ENCODE measurements at places on chromosomes 5 and 9. TPM values are rescaled to one million over a fixed set of nuclear protein-coding genes. Genes with fewer than 3 reads are reported as not detected.

The FCN2 gene
- total RNA-seq, result not detected

GRCh38 chr5:126961702-126962101 is 68.7 kb downstream of the MARCHF3 start:
- H3K27ac ChIP-seq, result peak overlapping the region; percentile 54
- peaks cover 24% of the 10 kb centered on the region for H3K4me1 ChIP-seq
- no peak overlapping the region for H3K4me3 ChIP-seq
- H3K27me3 ChIP-seq, result no peaks in the 10 kb centered on the region

The GRIA1 gene
- 0.76 TPM for total RNA-seq

GRCh38 chr9:127863191-127863621 is 8.7 kb upstream of the ENG start:
- H3K36me3 ChIP-seq, result no peaks in the 10 kb centered on the region
- no peaks in the 10 kb centered on the region for H3K27me3 ChIP-seq
- peak overlapping the region; percentile 60 for H3K27ac ChIP-seq
- H3K4me1 ChIP-seq, result 0 out of 2 replicates have a peak, but pooled peaks cover under 1% of the 10 kb centered on the region
- DNase-seq, result no peak

DNA sequence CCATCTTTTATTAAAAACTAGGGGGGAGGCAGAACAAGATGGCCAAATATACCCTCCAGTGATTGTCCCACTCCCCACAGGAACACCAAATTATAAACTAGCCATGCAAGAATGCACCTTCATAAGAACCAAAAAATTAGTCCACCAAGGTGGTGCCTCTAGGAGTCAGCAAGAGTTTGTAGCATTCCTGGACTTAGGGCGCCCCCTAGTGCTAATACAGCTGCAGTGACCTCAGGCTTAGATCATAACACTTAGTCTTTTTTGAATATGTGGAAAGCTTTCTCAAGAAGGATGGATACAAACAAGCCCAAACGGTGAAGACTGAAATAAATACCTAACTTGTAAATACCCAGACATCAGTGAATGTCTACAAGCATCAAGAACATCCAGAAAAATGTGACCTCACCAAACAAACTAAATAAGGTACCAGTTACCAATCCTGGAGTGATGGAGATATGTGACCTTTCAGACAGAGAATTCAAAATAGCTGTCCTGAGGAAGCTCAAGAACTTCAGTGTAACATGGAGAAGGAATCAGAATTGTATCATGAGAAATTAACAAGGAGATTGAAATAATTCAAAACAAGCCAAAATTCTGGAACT is 19.3 kb downstream of the PPIP5K2 start:
- H3K36me3 ChIP-seq, result peaks cover 36% of the 10 kb centered on the region
- no peaks in the 10 kb centered on the region for H3K4me1 ChIP-seq
- no peaks in the 10 kb centered on the region for H3K27me3 ChIP-seq
- H3K4me3 ChIP-seq, result no peak overlapping the region

DNA sequence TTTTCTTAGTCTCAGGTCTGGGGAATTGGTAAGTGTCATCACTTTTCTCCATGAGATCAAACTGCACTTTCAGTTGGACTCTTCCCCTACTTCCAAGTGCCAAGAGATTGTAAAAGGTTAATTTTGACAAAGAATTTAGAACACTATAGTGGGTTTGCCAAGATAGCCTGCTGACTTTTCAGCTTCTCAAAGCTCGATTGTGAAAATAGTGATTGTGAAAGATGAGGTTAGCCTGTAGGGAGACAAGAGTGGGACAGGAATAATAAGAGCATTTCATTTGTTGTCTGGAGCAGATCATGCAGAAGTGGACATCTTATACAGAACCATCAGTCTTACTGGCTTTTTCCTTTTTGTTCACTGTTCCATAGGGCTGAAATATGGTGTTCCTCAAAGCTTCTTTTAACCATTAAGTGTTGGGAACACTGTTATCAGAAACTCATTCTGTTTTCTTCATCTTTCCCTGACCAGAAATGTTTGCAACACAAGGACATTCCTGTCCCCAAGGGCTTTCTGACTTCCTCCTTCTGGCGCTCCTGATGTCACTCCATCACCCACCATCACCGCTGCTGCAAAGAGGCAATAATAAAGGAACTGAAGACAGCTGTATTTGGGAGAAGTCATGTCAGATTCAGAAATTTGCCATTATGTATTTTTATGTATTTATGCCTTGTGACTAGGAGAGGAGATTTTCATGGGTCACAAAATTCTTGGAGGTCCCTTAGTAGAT is 11.6 kb upstream of the SPTAN1 start:
- no peaks in the 10 kb centered on the region for H3K27me3 ChIP-seq
- DNase-seq, result no peak
- no peaks in the 10 kb centered on the region for H3K4me1 ChIP-seq
- no peak overlapping the region for H3K27ac ChIP-seq
- H3K4me3 ChIP-seq, result no peak overlapping the region
- peaks cover 25% of the 10 kb centered on the region for H3K36me3 ChIP-seq

The FBP1 gene
- total RNA-seq, result 5.7 TPM

The DPH7 gene
- total RNA-seq, result 40.3 TPM

The SOX30 gene
- total RNA-seq, result 0.41 TPM

DNA sequence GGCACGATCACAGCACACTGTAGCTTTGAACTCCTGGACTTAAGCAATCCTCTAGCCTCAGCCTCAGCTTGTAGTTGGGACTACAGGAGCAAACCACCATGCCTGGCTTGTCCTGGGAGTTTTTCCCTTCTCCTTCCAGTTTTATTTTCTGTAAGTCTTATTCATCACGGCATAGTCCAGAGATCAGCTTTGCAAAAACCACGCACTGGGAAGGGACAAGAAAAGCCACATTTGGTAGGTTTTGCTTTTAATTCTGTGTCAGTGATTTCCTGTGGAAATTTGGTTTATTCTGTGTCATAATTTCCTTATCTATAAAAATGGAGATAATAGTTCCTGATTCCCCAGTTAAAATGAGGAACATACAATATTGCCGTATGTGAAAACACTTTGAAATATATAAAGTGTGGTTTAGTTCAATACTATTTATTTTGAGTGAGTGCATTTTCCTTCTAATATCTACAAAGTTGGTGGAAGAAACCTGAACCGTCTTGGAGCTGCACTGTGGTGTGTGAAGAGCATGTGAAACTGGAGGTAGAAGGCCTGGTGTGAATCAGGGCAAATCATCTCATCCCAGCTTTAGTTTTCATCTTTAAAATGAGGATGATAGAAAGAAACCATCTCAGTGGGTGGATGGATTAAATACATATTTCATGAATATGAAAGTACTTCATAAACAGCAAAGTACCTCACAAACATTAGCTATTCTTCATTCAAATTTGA is 92.8 kb upstream of the ELL2 start:
- no peaks in the 10 kb centered on the region for H3K27me3 ChIP-seq
- no peak overlapping the region for H3K4me3 ChIP-seq
- DNase-seq, result no peak
- H3K27ac ChIP-seq, result no peak overlapping the region
- peaks cover 12% of the 10 kb centered on the region for H3K4me1 ChIP-seq
- no peaks in the 10 kb centered on the region for H3K36me3 ChIP-seq

DNA sequence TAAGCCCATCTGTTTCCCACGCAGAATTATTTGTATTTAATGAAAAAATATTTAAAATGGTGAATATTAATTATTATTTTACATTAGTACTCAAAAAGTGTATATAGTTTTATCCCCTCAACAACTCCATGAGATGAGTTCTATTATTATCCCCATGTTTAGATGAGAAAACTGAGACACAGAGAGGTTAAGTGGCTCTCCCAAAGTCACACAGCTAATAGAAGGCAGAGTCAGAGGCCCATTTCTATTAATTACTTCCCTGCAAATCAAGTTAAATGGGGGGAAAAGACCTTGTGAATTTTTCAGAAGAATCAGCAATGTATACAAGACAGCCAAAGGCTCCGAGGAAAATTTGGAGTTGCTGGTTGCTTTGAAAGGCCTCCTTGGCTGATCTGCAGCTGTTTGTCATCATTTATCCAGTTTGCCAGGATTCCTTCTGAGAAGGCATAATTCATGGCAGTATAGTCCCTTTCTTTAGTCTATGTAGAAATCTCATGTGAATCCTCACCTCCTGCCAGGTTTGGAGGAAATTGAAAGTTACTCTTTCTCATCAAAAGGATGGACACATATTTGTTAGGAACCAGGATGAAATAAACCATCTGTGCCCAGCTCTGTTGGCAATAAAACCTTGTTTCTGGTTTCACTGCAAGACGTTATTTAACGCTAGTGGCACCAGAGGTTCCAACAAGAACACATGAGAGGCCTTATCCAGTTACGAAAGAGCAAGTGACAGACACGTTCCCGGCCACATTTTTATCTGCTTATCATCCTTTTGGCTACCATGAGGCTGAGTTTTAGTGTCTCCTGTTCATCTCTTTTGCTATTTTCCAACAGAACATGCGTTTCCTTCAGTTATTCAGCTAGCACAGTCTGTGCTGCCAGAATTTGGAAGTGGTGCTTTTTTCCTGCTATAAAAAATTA is 621 bp downstream of the FYB1 start:
- H3K4me1 ChIP-seq, result peaks cover 5% of the 10 kb centered on the region
- no peaks in the 10 kb centered on the region for H3K36me3 ChIP-seq
- no peak for DNase-seq

GRCh38 chr5:176647030-176647842 is at the start of gene TSPAN17:
Gene TSPAN17 (plus strand): TSS chr5:176647484. CDS start chr5:176647616, 132 bp downstream.
- peaks cover 45% of the 10 kb centered on the region for H3K4me1 ChIP-seq
- DNase-seq, result peak; percentile 100
- peak within 1 kb of the TSS; percentile 81 for H3K4me3 ChIP-seq
- H3K27ac ChIP-seq, result peak within 1 kb of the TSS; percentile 90
- H3K36me3 ChIP-seq, result no peaks in the 10 kb centered on the region
- H3K27me3 ChIP-seq, result no peaks in the 10 kb centered on the region

- H3K27ac ChIP-seq, result no peak overlapping the region
- no peak for DNase-seq
- no peak overlapping the region for H3K4me3 ChIP-seq
- H3K4me1 ChIP-seq, result peaks cover 23% of the 10 kb centered on the region
- no peaks in the 10 kb centered on the region for H3K27me3 ChIP-seq
Observed at GRCh38 chr9:133463864-133464615, 4.3 kb downstream of the CACFD1 start.

GRCh38 chr5:171612749-171613148 is 172.9 kb upstream of the SMIM23 start:
- peaks cover 5% of the 10 kb centered on the region for H3K36me3 ChIP-seq
- peaks cover 45% of the 10 kb centered on the region for H3K27me3 ChIP-seq
- H3K27ac ChIP-seq, result no peak overlapping the region
- H3K4me3 ChIP-seq, result no peak overlapping the region

- no peaks in the 10 kb centered on the region for H3K27me3 ChIP-seq
- no peaks in the 10 kb centered on the region for H3K36me3 ChIP-seq
- H3K4me1 ChIP-seq, result peaks cover 46% of the 10 kb centered on the region
- H3K4me3 ChIP-seq, result no peak overlapping the region
- H3K27ac ChIP-seq, result no peak overlapping the region
Observed at GRCh38 chr9:96253059-96253696, 48.8 kb downstream of the HSD17B3 start.

DNA sequence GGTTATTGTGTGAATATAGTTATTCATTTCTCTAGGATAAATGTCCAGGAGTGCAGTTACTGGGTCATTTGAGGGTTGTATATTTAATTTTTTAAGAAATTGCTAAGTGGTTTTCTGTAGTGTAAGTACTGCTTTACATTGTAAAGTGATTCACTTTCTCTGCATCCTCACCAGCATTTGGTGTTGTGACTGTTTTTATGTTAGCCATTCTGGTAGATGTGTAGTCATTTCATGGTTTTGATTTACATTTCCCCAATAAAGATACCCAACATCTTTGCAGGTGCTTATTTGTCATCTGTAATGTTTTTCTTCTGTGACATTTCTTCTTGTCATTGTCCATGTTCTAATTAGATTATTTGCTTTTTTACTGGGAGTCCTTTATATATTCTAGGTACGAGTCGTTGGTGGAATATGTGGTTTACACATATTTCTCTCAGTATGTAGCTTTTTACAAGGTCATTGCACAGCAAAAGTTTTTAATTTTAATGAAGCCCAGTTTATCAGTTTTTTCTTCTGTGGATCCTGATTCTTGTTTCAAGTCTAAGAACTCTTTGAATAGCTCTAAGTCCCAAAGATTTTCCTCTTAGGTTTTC is 34.0 kb downstream of the SCGB3A1 start:
- H3K36me3 ChIP-seq, result peaks cover 55% of the 10 kb centered on the region
- no peaks in the 10 kb centered on the region for H3K27me3 ChIP-seq
- 0 out of 2 replicates have a peak overlapping the region, but pooled peaks have one; percentile 2 for H3K27ac ChIP-seq
- H3K4me1 ChIP-seq, result peaks cover 3% of the 10 kb centered on the region
- no peak for DNase-seq

The PRDM9 gene
- total RNA-seq, result not detected

- H3K27me3 ChIP-seq, result no peaks in the 10 kb centered on the region
- no peak overlapping the region for H3K4me3 ChIP-seq
- peak overlapping the region; percentile 4 for H3K27ac ChIP-seq
Observed at GRCh38 chr5:67730917-67731474, 484.6 kb upstream of the PIK3R1 start.

GRCh38 chr9:121692606-121693387 is 41.4 kb downstream of the DAB2IP start:
- H3K4me1 ChIP-seq, result peaks cover 30% of the 10 kb centered on the region
- DNase-seq, result no peak
- no peaks in the 10 kb centered on the region for H3K36me3 ChIP-seq
- H3K4me3 ChIP-seq, result no peak overlapping the region
- peaks cover 2% of the 10 kb centered on the region for H3K27me3 ChIP-seq

DNA sequence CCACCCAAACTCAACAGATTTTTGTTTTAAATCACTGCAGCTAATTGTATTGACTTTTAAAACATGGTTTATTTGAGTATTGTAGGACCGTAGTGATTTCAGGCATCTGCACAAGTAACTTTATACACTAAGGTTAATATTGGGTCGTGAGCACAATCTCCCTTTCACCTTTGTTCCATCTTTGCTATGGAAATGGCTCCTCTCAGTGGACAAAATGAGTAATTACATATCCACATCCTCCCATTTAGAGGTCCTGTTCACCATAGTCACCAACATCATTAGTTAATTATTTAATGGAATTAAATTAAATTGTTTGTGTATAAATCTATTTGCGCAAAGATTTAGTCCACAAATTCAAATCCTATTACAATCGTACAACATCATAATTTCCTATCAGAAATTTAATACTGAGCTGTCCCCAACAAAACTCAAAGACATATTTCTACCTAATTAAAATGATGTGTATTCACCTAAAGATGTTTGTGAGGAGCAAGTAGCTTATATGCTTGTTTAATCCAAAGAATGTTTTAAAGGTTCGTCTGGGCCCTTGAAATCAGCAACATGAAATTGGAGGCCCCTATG is 173.0 kb upstream of the DAPK1 start:
- DNase-seq, result no peak
- H3K27ac ChIP-seq, result no peak overlapping the region
- peaks cover 8% of the 10 kb centered on the region for H3K4me1 ChIP-seq
- H3K27me3 ChIP-seq, result no peaks in the 10 kb centered on the region

The LRRTM2 gene
- not detected for total RNA-seq
